ENCODE measurements at places on chromosomes 5 and 9.
A peak's percentile ranks its signal among the peaks of the same experiment; 100 is the strongest.

DNA sequence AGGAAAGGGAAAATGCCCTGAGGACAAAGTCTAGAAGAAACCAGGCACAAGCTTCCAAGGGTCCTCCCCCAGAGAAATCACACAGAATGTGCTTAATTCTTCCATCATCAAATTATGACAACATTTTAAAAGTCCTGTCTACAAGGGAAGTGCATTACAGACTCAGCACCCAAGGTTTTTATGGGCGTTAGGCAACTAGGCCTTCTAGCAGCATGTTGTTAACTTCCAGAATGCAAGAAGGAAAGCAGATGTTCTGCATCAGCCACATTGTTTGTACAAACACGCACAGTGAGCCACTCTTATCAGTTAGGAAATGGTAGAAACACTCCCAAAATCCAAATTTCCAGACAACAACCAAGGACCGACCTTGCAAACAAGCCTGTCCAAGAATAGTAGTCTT is 26.5 kb downstream of the SMC5 start:
- no peak for DNase-seq

DNA sequence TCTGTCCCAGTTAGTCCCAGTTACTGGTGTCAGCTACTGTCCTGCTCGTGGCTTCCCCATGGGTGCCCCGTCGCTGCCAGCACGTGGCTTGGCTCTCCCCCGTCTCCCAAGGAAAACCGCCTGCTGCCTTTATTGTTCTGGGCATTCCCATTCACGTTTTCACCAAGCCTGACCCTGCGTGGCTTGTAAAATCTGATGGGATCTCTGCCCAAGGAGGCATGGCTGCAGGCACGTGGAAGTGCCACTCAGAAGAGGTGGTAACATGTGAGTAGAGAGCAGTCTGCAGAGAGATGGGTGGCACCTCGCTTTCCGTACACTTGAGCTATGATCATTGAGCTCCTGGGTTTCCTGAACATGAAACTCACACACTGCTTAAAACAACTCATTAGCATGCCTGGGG is 429.2 kb upstream of the KLF4 start:
- DNase-seq, result no peak

GRCh38 chr9:94870793-94871558 is 144.5 kb downstream of the AOPEP start:
- no peak for DNase-seq

DNA sequence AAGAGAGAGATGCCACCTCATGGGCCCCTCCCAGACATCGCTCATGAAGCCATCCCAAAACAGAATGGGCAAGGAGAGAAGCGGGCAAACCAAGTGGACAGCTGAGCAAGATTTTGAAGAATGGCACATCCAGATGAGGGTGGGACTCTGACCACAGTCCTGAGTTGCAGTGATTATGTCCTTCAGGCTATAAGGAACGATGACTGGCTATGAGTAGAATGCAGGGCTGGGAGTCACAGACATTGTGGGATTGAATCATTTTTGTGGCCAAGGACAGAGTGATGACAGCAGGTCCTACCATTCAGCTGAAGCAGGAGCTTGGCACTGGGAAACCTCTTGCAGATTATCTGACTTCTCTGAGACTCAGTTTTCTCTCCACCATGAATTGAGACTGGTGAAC is 245.7 kb upstream of the SLC30A5 start:
- DNase-seq, result no peak

DNA sequence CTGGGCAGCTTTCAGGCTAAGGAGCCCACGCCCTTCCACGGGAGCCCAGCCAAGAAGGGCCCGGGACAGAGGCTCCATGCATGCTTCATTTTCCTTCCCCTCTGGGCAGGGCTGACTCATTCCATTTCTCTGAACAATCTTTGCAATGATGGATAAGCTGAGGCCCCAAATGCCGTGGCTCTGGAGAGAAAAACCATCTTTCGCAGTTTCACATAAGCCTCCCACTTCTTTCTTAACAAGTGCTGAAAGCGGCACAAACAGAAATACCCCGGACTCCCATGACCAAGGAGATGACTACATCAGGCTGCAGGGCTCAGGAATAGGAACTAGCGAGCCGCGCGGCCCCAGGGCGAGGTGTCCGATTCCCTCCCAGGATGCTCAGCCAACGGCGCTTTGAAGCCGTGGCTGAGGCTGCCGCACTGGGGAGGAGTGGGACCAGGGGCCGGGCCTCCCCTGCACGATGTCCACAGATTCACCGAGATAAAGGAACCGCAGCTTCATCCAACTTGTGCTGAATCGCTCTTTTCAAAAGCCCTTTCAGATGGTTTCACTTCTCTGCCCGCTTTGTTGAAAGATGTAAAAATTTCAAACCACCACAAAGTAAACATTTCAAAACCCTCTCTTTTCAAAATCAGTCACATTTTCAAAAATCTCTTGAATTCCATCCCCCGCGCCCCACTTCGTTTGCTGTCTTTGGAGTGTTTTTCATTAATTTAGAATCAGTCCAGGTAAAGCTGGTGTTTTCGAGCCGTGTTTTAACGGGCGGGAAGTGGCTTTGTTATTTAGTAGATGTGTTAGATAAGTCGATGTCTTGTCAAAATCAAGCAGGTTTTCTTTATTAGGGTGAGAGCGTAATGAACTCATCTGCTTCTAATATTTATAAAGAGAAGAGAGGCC is 96.5 kb upstream of the LMX1B start:
- DNase-seq, result peak; percentile 53

GRCh38 chr5:154309805-154310204 is 119.3 kb downstream of the GALNT10 start:
- DNase-seq, result no peak

- no peak for DNase-seq
Observed at GRCh38 chr9:134318481-134318891, 7.8 kb upstream of the RXRA start.

- DNase-seq, result no peak
Observed at GRCh38 chr5:67014957-67015400, 181.6 kb downstream of the CD180 start.

GRCh38 chr9:123291736-123292135 is 23.4 kb upstream of the STRBP start:
- no peak for DNase-seq
